ENCODE measurements at places on chromosomes 6 and 20.

- DNase-seq: no peak
Measured at GRCh38 chr6:103000688-103001087, 1607.2 kb downstream of the GRIK2 start.

DNA sequence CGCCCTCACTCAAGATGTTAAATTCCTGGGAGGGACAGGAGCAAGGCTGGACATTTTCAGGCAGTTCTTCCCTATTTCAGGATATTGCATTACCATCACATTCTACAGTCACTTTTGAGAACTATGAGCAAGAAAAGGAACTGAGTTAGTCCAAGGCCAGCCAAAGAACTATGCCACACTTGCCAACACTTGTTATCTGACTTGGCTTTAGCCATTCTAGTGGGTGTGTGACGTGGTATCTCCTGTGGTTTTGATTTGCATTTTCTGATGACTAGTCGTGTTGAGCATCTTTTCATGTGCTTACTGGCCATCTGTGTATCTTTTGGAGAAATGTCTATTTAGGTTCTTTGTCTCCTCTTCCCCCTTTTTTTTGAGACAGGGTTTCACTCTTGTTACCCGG is 12.0 kb downstream of the XRN2 start:
- DNase-seq: peak; percentile 77

- DNase-seq: no peak
Measured at GRCh38 chr20:15700147-15700765, 873.0 kb downstream of the KIF16B start.

DNA sequence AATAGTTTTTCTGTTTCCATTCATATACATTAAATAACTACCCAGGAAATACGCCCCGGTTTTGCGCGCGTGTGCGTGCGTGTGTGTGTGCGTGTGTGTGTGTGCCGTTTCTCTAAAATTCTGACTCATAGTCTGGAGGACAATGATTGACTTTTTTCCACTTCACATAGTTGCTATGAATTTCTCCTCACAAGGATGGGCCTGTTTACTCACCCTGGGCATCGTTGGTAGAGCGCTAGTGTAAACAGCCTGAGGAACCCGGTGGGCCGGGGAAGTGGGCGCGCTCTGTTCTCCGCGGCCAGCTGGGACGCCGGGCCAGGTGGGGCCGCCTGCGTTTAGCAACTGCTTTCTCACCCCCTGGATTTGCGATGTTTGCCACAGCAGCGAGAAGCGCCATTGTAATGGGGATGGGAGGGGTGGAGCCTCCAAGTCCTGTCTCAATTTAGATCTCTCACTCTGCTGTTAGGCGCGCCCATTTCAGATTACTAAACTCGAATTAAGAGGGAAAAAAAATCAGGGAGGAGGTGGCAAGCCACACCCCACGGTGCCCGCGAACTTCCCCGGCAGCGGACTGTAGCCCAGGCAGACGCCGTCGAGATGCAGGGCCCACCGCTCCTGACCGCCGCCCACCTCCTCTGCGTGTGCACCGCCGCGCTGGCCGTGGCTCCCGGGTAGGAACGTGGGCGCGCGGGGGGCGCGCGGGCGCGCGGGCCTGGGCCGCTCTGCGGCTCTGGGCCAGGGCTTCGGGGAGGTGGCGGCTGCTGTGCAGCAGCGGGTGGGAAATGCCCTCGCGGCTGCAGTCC is at the start of gene CD109:
TSS of gene CD109 (plus strand) at position 585 of the 803 bp plus-strand sequence. CDS start at position 598, 13 bp downstream.
- DNase-seq: peak; percentile 78

- peak; percentile 77 for DNase-seq
Measured at GRCh38 chr20:855466-856360, 22.2 kb downstream of the FAM110A start.

GRCh38 chr6:45160305-45160704 is 167.8 kb upstream of the RUNX2 start:
- DNase-seq: no peak

GRCh38 chr6:21039926-21040325 is 505.7 kb downstream of the CDKAL1 start:
- DNase-seq: no peak

- DNase-seq: no peak
Measured at GRCh38 chr6:16319813-16320532, 81.6 kb downstream of the GMPR start.

DNA sequence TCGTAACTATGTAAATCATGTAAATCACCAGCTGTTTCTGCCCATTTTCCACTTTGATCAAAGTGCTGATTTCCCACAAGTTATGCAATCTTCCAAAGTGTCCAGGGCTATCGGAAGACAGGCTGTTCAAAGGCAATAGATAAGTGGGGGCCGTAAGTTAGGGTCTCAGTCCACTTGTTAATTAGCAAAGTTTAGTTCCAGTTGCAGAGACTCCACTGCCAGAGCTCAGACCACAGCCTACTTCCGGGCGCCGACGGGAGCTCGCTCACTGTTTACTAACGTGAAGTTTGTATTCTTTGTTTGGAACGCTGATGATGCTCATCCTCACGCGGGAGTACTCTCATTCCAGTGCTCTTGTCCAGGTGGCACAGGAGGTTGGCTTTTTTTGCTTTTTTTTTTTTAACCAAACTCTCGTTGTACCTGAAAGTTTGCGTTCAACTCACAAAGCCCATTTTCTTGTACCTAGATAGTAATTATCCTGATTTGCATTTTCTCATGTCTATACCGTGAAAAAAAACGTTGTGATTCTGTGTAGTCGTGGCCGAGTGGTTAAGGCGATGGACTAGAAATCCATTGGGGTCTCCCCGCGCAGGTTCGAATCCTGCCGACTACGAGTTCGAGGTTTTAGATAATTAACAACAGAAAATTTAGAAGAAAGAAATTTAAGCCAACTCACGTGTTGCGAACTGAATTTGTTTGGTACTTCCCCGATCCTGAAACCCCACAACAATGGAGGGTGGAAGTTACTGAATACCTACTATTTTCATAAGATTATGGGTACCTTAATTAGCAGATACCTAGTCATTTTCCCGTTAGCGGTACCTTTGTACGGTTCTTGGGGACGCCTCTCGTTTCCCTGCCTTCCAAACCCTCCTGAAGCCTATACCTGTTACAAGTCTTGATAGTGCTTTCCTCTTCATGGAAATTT is 29.9 kb upstream of the ZNF184 start:
- no peak for DNase-seq

DNA sequence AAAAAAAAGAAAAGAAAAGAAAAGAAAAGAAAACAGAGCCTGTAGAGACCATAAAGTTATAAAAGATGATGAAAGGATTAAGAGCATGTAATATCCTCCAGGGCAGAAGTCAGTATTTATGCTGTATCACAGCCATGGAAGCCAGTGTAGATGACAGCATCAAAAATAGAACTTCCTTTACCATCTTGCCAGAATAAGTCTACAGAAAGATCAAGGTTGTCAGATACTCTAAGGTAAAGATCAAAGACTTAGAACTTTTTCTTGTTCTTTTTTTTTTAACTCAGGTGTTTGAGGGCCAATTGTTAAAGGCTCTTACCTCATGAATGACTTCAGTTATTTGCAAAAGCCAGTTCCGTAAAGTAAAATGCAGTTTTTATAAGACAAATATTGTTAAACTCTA is 54.6 kb downstream of the ARHGAP18 start:
- no peak for DNase-seq

GRCh38 chr20:57777911-57778310 is 68.1 kb upstream of the PMEPA1 start:
- no peak for DNase-seq

- DNase-seq: no peak
Measured at GRCh38 chr6:109610590-109610989, 80.4 kb downstream of the AK9 start.

GRCh38 chr20:9978397-9979004 is 56.3 kb upstream of the ANKEF1 start:
- peak; percentile 60 for DNase-seq

DNA sequence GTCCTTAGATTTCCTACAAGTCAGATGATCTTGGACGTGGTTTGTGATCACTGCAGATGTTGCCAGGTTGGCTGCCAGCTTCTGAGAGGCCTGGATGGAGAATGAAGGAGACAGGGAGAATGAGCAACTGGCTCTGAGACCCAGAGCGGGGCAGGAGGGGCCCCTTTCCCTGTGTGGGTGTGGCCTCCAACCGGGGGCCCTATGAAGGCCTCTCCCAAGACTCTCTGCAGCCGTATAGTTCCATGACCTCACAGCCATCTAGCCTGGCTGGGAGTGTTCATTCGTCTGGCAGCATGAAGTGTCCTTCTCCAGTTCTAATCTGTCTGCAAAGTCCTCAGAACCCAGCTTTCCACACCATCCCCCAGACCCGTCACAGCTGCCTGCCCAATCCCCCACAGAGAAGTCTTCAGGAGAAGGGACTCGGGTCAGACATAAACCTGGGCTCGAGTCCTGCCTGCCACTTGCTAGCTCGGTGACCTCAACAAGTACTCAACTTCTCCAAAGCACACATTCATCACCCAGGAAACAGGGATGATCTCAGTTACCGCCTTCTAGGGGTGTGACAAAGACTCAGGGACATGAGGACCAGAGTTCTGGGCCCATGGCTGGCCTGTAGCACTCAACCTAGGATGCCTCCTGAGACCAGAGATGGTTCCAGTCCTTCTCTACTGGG is 122.6 kb downstream of the EDN3 start:
- no peak for DNase-seq

DNA sequence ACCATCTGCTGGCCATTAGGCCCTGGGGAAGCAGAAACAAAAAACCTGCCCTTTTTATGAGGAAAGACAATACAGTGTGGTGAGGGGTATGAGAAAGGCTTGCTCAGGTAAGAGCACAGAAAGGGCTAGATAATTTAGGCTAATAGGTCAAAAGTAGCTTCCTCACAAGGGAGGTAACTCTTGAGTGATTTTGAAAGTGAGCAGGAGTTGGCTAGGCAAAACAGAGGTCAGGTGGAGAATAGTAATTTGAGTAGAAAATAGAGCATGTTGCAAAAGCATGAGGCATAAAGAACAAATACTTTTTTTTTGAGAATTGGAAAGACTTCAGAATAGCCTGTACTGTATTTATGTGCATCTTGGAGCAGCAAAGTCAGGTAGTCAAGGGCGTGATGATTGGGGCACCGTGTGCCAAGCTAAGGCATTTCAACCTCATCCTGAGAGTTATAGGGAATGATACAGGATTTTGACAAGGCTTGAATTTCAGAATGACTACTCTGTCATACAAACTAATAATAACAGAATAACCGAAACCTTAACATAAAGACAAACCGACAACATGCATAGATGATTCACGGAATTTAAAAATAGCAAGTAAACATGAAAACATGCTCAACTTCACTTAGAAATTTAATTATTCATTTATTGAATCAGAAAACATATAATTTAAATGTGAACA is 123.0 kb upstream of the ENPP5 start:
- DNase-seq: no peak

DNA sequence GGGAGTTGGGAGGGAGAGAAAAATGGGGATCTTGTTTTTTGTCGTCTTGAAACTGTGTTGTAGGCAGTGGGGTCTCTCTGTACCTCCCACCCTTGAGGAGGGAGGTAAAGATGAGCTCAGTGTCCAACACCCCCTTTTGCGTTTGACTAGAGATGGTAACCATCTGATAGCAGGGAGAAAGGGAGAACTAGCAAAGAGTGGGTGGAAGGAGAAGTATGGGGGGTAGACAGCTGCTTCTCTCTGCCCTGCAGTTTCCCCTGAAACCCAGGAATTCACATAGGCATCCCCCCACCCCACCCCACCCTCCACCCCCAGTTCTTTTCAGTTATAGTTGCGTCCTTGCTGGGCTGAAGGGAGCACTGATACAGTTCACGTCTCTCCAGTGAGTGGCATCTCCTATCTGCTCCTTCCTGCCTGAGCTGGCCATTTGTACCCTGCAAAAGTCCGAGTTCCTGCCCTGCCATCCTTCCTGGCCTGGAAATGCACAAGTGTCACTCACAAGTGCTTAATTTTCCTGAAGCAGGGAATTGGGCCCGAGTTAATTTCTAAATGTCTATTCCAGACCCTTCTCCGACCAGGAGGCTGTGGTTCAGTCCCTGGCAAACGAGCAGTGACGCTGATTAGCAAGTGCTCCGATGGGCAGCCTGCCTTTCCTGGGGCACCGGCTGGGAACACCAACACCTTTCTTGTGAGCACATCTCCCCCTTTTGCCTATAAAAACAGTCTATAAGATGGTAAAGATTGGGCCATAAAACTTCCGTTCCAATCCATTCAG is 1.5 kb downstream of the SIRPA start:
- DNase-seq: no peak

- DNase-seq: no peak
Measured at GRCh38 chr20:2223558-2224367, 72.0 kb upstream of the TGM3 start.

DNA sequence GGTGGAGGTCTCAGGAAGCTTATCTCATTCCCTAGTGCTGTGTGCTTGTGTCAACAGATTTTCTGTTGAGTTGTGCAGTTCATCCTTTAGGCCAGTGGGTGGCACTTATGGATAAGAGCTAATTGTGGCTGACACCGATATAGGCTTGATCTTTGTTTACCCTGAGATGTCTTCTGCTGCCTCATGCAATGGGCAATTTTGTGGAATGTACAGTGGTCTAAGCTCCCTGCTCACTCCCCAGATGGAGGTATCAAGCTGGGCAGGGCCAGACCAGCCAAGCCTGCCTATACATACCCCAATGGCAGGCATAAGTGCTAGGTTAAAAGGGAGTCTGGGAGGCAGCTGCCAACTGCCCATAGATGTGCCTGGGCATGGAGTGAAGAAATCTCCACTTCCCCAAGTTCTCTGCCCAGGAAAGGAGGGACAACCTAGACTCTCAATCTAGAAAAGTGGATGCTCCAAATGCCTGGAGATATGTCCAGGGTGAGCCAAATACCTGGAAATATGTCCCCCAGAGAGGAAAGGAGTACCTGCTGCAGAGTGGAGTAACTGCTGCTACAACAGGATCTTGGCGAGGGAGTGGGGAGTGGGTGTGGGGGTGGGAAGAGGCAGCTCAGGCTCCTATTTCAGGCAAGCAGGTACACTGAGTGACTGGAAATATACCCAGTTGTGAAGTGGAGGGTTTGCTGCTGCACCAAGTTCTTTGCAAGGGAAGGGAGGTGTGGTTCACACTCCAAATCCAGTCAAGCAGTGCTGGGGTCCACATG is 53.2 kb upstream of the ARG1 start:
- peak; percentile 6 for DNase-seq

GRCh38 chr6:3230900-3231246 is 3.4 kb upstream of the TUBB2B start:
- DNase-seq: no peak

DNA sequence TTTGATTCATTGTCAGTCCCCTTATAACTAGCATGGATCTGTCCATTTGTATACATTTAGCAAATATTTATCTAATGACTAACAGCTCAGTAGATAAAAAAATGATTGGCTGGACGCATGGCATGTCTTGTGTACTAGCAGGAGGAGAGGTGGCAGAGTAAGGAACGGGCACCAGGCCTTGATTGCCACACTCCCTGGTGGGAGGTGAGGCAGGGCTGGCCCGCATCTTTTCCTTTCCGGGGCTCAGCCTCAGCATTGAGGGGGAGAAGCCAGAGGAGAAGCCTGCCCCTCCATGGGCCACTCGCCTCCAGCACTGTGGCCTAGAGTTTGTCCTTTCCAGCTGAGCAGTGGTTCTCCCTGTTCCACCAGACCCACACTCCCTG is 84.9 kb upstream of the TMEM181 start:
- DNase-seq: no peak

DNA sequence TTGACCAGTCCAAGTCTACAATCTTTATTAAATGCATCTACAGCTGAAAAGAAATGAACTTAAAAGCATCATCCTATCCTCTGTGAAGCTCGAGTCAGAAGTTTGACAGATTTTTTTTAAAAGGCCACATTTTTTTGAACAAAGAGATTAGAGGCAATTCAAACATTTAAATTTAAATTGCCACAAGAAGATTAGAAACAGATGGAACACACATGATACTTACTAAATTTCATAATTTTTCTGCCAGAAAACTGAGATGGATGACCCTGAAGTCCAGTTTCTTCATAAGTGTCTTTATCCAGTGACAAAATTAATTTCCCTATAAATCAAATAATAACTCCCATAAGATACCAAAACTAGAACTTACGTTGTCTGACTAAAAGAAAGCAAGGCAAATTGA is 4.3 kb downstream of the RPP40 start:
- DNase-seq: no peak

All from epithelial cell of prostate (primary cell).